ENCODE measurements at places on chromosomes 5 and 9.

GRCh38 chr5:72194846-72195245, 87.6 kb downstream of the MAP1B start:
- no peak for DNase-seq

DNA sequence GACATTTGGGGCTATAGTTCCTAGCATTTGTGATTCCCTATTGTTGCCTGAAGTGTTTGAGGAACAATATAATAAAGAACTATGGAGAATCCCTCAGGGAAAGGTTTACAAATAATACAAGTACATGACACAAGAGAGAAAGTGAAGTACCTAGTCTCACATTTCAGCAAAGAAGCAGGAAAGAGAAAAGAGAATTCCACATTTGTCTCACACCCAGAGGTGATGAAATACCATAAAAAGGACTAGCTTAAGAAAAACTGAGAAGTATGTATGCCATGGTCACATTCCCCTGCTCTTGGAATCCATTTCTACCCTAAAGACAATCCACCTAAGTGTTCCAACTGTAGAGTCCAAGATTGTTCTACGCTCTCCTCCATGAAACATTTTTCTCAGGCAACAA, 79.0 kb upstream of the TARS1 start:
- DNase-seq = no peak

- DNase-seq = no peak
Observed at GRCh38 chr9:32644698-32645097, 9.2 kb upstream of the TAF1L start.

GRCh38 chr5:88732181-88732633, 150.8 kb downstream of the MEF2C start:
- no peak for DNase-seq

DNA sequence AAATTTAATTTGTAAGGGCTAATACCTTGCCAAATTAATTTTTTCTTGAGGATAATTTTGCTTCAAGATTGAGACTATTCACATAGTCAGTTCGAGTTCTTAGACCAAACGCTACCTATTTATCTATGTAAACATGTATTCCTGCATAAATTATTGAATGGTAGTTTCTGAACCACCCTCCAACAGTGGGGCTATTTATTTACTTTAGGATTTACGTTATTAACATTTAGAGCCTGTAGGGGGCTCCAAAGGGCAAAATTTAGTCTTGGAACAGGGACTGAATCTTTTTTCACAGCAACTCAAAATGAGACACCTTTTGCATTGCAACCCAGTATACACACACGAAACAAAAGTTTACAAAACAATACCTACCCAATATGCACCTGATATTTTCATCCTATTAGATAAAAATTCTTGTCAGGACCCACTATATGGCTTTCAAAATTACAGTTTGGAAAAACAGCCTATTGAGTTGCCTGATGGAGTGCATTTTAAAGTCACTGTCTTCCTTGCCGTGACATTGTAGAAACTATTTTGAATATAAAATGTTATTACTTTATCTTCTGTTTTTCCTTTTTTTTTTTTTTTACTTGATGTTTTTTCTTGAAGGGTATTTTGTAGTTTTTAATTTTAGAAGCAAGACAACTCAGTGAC, 47.1 kb upstream of the POU4F3 start:
- no peak for DNase-seq

- no peak for DNase-seq
Observed at GRCh38 chr9:123655681-123656423, 274.1 kb downstream of the DENND1A start.

DNA sequence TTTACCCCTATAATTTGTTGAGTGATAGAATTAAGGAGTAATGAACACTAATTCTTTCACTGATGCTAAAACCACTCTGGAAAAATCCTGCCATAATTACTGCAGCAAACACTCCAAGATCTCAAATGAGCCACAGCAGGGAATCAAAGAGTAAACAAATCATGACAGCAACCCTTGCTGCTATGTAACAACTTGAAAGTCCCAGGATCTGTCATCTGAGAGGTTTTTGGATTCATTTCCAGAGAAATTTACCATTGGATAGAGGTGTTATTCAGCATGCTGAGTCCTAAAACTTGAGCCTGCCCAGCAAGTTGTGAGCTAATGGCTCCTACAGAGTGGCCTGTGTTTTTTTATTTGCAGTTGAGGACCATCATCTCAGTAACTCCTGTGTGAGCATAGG, 59.2 kb downstream of the PRLR start:
- DNase-seq = no peak

DNA sequence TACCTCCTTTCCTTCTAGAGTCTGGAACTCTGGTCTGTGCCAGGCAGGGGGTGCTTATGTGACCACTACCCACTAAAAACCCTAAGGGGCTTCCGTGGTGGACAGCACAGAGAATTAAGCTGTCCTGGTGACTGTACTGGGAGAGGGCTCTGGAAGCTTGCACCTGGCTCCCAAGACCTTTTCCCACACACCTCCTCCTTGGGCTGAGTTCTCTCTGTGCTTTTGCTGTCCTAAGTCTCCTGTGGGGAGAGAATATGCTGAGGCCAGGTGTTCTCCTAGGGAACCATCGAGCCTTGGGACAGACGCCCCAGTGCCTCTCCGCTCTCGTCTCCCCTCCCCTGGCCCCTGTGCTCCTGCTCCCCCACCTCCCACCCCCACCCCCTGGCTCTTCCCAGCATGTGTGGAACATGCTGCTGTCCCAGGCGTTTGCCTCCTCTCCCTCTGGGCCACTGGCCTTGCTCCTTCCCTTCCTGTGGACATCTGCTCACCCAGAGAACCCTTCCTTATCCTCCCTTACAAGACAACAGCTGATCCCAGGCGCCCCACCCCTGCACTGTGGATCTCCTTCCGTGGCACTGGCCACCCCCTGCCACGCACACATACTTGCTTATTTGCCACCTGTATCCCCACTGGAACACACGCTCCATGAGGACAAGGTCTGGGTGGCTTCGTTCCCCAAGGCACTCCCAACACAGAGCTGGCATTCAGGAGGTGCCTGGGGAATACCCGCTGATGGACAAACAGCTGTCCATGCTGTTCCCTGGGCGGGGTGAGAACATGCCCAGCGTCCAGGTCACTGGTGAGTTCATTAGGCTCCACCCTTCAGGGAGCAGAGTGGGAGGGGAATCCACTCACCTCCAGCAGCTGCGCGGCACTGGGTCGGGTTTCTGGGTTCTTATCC, 83.0 kb downstream of the STK10 start:
- DNase-seq = no peak

DNA sequence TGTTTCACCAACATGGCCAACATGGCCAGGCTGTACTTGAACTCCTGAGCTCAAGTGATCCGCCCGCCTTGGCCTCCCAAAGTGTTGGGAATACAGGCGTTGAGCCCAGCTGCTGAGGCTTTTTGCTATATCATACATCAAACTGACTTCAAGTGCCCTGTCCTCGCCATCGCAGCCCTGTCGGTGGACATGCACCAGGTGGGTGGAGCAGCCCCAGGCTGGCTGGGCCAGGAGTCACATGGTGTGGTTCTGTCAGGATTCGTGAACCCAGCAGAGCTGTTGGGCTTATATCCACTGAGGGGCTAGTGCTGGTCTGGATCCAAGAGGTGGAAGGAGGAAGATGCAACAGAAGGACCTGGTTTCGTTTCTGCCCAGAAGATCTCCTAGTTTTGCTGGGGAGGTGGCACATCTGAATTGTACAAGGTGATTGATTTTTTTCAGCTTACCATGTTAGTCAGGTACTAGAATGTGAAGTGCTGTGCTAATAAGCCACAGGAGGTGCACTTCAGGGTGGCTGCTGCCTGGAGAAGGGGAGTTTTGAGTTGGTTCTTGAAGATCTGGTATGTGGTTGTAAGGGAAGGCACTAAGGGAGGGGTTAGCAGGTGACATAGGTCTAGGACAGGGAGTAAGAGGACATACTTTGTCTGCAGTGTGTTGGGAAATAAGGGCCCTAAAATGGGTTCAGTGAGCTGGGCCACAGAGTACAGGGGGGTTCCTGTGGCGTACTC, 16.1 kb downstream of the PCBD2 start:
- DNase-seq = no peak

DNA sequence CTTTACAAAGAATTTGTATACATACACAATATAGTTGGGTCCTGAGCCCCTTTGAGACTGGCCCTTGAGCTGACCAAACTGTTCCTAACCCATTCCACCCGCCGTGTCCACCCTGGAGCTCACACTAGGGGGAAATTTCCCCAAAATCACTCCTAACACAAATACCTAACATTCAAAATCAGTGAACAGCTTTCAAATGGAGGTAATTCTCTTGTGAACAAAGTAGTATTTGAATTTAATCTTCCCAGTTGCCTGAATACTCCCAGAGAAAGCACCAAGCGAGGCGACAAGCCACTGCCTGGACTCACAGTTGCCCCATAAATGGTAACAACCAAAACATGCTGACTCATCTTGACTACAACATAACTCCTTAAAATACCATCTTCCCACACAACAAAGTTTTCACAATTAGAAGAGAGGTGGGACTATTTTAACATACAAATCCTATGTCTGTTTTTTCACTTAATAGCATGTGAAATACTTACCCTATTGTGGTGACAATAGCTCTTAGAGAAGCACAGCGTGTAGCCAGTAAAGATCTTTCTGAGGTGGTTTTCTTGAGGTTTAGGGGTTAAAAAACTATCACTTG, 31.7 kb upstream of the SCAMP1 start:
- no peak for DNase-seq

DNA sequence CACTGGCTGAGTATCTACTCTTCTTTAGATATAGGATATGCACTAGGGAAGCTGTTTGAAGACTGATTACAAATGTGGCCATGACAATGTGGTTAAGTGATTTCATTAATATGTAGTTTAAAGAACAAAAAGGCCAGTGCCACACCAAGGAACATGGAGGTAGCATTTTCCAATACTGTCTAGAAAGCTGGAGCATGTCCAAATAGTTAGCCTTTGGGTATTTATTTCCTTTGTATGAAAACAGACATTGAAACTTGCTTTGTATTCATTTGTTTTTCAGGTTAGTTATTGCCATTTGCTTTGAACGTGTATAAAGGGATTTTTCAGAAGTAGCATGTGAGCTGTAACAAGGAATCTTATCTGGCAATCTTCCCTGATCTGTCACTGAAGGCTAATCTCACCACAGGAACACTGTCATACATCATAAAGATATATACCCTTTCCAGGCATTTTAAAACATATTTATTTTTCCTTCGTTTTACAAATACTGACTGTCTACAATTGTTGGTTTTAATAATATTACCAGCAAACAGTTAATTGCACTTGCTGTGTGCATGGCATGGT, 93.4 kb downstream of the PLPPR1 start:
- no peak for DNase-seq

GRCh38 chr5:91109634-91110033, 273.5 kb downstream of the ARRDC3 start:
- no peak for DNase-seq

DNA sequence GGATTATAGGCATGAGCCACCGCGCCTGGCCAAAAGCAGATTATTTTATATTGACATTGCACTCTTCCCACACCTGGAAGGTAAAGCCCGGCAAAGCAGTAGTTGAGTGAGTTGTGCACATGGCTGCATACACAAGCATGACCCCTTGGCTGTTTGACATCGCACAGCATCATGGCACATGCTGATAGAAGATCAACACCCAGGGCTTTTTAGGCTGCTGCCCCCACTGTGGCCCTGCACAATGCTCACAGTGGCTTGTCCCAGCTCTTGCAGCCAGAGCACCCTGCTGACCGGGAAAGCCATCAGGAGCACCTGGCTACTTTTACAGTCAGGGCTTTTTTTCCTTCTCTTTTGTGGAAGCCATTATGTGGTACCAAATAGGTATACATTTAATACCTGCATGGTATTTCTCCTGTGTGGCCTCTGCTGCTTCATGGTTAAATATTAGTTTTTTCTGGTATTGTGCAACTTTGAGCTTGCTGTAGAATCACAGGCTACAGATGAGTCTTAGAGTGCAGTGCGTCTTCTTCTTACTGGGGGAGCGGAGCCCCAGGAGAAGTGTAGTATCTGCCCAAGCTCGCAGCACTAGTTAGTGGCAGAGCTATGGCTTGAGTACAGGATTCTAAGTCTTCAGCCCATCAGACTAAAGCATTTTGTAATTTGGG, 264.5 kb downstream of the AOPEP start:
- DNase-seq = no peak

- DNase-seq = no peak
Observed at GRCh38 chr5:99621772-99622681, 693.2 kb upstream of the CHD1 start.

Data from activated CD8-positive, alpha-beta memory T cell treated with anti-CD3 and anti-CD28 coated beads for 1 hour (primary cell).